ENCODE measurements at places on chromosomes 1 and 21.

DNA sequence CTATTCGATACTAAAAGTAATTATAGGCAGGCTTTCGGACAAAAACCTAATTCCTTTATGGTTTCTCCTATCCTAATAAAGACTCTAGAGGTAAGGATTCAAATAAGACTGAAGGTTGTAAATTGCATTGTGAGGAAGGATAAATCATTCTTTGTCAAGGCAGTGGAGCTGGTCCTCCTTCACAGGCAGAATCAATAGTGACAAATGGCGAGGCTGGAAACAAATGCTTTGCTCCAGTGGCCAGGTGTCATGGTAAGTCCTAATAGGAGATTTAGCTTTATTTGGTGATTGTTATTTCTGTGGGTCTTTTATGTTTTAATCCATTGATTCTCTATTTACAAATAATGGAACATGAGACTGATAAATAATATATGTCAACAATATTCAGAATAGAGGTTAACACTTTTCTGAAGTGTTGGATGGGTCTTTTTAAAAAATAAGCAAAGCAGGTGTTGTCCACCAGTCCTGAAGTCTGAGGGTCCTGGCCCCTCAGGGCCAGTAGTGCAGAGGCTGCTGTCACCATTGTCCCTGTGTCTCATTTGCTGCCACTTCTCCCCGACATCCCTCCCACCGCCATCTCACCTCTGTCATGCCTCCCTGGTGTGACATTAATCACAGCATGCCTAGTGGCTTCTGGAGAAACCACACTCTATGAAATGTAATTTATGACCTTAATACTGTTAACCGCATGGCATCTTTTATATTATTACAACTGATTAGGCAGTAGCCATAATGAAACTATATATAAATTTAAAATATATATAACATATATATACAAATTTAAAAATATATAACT is 120.9 kb upstream of the MAGI3 start:
- DNase-seq = no peak

DNA sequence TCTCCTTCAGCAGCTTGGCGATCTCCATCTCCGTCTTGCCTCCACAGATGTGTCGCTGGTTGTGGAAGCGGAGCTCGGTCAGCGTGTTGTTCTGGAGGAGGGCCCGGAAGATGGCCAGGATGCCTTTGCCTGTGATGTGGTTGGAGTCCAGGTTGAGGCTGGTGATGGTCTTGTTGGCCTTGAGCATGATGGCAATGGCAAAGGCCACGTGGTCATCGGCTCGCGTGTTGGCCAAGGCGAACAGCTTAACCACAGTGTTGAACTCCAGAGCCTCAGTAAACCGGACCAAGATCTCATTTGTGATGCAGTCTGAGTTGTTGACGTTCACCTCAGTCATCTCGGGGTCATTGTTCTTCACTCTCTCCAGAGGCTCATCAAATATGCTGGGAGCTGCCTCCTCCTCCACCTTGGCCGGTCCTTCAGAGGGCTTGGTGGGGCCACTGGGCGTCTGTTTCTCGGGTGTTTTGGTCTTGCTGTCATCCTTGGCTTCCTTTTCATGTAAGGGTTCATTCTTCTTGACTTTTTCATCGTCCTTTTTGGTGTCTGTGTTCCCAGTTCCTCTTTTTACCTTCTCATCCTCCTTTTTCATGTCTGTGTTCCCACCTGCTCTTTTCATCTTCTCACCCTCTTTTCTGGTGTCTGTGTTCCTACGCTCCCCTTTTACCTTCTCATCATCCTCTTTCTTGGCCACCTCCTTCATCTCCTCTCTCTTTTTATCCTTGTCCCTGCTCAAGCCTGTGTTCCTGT is 11.2 kb downstream of the SHISA4 start:
- no peak for DNase-seq

GRCh38 chr1:24224761-24225160 is 37.7 kb upstream of the IFNLR1 start:
- no peak for DNase-seq

GRCh38 chr1:165495858-165496205 is 48.0 kb upstream of the LRRC52 start:
- no peak for DNase-seq

Measured in effector memory CD8-positive, alpha-beta T cell (primary cell).